ENCODE measurements at places on chromosomes 3 and 15.

DNA sequence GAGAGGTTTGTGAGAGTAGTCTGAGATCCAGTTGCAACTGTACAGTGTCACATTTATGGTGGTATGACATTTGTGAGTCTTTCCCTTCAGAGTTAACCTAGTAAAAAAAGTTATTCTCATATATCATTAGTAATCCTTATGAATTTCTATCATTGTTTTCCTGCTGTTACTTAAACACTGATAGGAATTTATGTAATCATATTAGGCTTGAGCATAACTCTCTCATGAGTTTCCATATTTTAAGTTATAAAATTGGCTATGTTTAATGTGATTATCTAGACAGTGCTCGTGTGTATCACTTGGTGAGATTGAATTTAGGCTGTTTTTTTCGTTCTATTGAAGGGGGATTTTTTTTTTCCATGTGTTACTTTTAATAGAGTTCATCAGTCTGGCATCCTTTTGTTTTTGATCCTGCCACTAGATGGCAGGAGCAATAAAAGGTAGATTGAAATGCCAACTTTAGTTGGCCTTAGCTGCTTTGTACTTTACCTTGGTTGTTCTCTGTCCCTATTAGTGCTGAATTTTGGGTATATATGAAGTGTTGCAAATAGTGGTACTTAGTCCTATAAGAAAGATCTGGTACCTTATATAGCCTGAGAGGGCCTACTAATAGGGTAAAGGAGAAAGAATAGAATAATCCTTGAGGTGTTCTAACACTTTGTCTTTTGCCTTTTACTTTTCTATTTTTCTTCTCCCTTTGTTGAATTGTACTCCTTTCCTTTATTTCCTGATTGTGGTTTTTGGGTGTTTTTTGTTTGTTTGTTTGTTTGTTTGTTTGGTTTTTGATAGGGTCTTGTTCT, 17.9 kb downstream of the STT3B start:
- peak; percentile 30 for DNase-seq

DNA sequence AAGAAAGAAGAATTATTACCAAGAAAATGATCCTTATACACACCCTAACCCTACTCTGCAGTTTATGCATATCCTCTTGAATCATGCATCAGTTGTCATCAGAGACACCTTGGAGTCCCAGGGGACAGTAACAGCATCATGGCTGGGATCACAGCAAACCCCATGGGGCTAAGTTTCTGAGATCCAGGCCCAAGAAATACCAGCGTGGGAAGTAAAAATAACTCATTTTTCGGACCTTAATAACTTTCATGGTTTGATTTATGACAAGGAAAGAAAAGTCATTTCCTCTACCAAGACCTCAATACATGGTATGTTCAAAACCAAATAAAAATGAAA, 38.8 kb upstream of the B3GNT5 start:
- no peak for DNase-seq

DNA sequence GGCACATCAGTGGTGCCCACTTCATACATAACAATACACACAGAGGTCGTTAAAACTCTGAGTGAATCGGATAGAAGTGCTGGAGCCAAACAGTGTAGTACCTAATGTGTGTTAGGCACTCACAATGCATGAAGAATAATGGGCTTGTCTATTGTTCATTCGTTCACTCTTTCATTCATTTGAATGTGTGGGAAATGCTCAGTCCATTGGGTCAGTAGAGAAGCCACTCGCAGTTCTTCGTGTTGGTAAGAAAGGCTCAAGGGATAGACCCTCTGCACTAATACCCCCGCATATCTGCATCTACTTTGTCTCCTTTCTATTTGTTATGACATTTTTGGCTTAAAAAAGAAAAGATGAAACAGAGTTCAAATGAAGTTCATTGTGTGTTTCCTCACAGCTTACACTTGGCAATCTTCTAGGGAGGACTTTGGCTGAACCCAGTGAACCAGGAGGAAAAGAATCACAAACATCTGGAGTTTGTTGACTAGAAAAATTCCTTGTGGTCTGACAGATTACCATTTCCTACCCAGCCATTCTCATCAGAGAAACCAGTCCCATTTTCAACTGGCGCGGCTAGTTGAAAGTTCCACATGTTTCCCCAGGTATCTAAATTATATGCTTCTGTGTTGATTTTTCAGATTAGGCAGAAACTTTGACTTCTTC, 32.8 kb upstream of the MFSD1 start:
- peak; percentile 94 for DNase-seq

GRCh38 chr3:98551236-98551635, 19.5 kb downstream of the GPR15 start:
- DNase-seq, result no peak

Measured in AG08395 (cell line).